ENCODE measurements at places on chromosomes 16 and 17.

DNA sequence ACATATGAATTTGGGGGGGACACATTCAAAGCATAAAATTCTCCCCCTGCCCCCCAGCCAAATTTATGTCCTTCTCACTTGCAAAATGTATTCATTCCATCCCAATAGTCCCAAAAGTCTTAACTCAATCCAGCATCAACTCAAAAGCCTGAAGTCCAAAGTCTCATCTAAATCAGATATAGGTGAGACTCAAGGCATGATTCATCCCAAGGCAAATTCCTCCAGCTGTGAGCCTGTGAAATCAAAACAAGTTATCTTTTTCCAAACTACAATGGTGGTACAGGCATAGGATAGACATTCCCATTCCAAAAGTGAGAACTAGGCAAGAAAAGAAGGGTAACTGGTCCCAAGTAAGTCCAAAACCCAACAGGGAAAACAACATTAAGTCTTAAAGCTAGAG, 5.9 kb upstream of the GOSR2 start:
- DNase-seq: no peak

- no peak for DNase-seq
Measured at GRCh38 chr17:34673516-34673915, 94.1 kb downstream of the TMEM132E start.

DNA sequence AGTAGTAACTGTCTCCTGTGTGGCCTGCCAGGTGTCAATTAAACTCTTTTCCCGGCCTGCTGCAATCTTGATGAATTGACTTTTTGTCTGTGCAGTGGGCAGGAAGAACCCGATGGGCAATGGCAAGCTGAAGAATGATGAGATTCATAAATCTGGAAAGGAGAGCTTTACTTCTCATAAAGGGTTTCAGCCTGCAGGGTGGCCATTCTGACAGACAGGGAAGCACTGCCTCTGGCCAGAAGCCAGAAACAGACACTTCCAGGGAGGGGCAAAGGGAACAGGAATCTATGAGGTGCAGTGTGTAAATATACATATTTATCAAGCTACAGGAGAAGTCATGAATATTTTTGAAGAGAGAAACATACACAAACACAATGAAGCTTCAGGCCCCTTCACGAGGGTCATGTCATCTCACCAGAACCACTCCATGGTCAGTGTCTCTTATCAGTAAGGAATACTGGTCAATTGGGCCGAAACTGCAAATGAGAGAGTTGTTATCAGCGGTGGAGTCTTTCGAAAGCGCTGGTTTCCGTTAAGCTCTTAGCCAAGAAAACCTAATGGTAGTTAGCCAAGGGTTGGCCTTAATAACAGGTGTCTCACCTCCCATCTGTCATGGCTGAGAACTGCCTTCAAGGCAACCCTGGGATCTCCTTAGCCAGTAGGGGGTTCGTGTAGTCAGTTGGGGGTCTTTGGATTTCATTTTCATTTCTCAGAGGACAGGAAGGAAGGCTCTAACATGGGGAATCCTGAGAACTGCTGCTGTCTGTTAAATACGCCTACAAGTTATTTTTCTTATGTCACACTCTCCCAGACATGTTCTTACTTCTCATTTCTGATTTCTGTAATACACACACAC, 1.2 kb upstream of the NARF start:
- DNase-seq: no peak

- DNase-seq: peak; percentile 81
Measured at GRCh38 chr16:88686439-88687253, at the start of gene SNAI3. Gene SNAI3, minus strand, starts transcription at chr16:88686507. Its CDS starts 101 bp downstream, at chr16:88686406.

GRCh38 chr16:4395055-4395726, 21.2 kb downstream of the CORO7 start:
- DNase-seq: no peak

DNA sequence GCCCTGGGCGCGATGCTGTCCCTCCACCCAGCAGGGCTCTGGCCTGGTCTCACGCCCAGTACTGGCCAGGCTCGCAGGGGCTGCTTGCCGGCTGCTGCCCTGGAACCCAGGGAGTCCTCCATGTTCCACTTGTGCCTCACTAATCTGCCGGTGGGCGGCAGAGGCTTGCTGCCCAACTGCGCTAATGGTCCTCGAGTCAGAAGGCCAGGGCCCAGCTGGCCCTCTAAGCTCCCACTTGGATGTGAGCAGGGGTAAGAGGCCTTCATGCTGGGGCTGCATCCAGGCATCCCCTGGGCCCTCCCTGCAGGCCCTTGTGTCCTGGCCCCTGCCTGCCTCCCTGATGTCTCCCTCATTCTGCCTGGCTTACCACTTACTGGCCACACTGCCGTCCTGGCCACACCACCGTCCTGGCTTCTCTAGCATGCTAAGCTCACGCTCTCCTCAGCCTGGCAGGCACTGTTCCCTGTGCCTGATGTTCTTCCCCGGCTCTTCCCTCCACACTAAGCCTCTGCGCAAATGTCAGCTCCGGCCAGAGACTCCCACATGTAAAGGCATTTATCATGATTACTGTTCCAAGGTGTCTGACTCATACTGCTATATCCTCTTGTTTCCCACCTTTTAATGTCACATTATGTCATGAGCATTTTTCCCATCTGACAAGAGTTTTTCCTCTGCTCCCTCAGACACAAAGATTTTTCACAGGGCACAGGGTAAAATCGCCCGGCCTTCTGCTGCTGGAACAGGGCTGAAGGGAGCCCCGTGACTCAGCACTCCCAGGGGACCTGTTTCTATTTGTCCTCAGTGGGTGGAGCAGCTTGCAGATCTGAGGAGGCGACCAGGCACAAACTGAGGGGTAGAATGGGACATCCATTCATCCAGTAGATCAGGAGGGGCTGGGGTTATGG, 15.9 kb downstream of the B9D1 start:
- peak; percentile 84 for DNase-seq

- DNase-seq: peak; percentile 55
Measured at GRCh38 chr17:49497148-49498028, 2.3 kb downstream of the NGFR start.

GRCh38 chr17:33040461-33040860, 48.8 kb downstream of the SPACA3 start:
- DNase-seq: no peak

DNA sequence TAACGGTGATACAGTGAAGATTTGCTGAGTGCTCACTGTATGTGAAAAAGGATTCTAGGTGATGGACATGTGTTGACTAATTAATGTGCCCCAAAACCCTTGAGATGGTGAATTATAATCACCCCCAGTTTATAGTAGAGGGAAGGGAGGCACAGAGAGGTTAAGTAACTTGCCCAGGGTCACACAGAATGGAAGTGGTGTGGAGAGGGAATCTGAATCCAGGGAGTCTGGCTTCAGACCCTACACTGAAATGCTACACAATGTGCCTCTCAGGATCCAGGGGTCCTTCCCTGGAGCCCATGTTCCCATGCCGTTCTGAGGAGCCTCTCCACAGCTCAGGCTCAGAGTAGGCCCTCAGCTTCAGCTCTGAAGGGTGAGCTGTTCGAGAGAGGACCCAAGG, 11.6 kb downstream of the TRPV2 start:
- no peak for DNase-seq

GRCh38 chr17:28384281-28385036, 13.0 kb downstream of the SARM1 start:
- peak; percentile 66 for DNase-seq

DNA sequence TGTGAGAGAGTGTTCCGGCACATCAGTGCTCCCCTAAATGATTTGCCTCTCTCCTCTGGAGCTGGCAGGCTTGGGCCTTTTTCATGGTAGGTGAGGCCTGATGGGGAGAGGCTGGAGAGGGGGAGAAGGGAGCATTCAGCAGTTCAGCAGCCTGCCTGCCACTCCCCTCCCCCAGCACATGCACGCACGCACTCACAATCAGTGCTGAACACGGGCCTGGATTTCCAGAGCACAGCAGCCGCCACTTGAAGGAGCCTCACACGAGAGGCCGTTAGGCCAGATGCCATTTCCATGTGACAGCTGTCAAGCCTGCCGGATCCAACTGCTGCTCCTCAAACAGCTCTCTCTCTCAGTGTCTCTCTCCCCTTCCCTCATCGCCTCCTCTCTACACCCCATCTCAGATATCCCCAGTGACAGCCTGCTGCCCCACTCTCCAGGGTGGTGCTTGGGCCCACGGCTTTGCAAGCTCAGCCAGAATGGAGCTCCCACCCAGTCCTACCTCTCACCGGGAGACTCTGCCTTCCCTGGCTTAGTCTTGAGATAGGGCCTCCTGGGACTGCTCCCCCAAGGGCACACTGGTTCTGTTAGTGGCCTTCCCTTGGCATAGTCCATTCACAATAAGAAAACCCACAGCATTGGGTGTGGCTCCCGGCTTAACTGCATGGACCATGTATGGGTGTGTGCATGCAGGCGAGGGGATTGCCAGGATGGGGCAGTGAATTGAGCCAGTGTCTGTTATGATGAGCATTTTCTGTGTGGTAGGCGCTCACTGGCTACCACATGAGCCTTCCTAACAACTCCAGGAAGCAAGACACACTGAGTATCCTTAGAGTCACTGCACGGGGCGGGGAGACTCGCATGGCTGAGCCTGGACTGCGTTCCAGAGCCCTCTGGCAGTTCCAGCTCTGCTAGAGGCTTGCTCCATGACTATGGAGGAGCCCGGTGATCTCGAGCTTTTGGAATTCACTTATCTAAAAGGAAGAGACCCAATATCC, 226.2 kb downstream of the CCDC182 start:
- peak; percentile 74 for DNase-seq

DNA sequence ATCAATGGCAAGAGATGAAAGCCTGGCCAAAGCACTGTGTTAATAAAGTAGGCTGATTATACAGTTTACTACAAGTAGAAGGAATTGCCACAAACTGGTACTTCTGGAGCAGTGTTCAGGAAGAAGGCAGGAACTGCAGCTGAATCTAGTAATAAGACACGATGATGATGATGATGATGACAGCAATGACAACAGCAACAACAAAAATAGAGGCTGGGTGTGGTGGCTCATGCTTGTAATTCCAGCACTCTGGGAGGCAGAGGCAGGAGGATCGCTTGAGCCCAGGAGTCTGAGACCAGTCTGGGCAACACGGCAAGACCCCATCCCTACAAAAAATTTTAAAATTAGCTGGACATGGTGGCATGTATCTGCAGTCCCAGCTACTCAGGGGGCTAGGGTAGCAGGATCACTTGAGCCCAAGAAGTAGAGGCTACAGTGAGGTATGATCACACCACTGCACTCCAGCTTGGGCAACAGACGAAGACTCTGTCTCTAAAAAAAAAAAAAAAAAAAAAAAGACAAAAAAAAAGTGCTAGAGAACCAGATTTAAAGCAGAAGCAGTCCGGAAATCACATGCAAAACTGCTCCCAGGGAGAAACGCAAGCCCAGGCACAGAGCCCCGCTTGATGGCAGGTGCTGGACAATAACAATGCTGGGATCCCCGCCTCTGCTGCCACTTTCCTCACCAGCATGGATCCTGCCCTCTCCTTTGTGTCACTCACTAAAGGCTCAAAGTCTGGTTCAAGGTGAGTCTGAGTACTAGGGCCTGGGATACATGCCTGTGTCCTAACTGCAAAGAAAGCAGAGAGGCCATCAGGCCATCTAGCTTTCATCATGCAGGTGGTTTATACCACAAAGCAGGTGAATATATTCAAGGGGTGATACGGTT, 44.8 kb downstream of the CPPED1 start:
- DNase-seq: no peak

GRCh38 chr16:12009462-12009861, 32.9 kb downstream of the SNX29 start:
- DNase-seq: no peak

DNA sequence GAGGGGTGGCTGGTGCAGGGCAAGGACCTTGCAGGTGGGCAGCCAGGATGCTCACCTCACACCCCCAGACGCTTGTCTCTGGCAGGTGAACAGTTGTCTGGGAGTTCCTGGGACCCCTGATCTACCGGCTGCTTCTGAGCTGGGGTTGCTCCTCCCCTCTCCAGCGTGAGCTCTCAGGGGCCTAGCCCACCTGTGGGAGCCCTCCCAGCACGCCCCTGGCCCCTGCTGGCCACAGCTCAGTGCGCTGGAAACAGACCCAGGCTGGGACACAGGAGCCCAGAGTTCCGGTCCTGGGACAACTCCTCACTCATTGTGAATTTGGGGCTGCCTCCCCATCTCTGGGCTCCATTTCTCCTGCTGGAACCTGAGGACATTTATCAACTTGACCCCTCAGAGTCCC, 30.3 kb downstream of the ARHGAP23 start:
- DNase-seq: no peak

All from AG20443 (cell line).